ENCODE measurements at places on chromosomes 2 and 18.

GRCh38 chr18:22667616-22668422 is 250.1 kb upstream of the CTAGE1 start:
- no peak for DNase-seq

DNA sequence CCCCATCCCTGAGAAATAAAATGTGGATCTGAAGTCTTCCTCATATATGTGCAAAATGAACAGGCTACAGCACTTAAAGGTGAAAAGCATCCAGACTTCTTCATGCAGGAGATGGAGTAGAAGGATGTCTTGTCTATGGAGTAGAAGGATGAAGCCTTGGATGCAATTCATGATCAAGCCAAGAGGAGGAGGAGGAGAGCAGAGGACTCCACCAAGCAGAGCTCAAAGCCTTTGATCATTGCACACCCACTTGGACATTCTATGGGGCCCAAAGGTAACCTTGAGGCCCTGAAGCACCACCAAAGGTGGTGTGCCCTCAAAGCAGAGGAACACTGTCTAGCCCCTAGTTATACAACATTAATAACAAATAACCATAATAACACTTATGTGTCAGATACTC is 17.3 kb downstream of the ACMSD start:
- no peak for DNase-seq

DNA sequence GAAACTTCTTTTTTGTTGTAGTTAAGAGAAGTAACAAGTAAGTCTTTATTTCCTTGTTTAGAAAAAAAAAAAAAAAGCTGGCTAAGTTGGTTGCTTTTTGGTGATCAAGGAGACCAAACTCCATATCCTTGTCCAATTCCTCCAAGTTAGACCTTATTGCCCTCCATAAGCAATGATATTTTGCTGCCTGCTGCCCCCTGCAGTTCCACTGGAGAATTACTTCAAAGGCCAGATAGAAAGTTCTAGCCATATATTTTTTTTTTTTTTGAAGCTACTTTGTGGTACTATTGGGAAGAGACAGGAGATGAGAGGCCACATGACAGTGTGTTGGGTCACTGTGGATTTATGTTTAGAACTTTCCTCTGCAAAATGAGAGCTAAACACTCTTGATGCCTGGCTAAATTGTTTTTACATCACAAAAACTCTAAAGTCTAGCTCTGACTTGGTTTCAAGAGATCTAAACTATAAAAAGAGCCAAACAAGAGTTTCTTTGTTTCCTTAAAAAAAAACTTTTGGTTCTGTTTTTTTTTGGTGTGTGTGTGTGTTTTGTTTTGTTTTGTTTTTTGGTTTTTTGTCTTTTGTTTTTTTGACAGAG is 80.7 kb upstream of the RASGRP3 start:
- DNase-seq = peak; percentile 54

GRCh38 chr2:151886241-151886640 is 58.0 kb upstream of the ARL5A start:
- DNase-seq = no peak

DNA sequence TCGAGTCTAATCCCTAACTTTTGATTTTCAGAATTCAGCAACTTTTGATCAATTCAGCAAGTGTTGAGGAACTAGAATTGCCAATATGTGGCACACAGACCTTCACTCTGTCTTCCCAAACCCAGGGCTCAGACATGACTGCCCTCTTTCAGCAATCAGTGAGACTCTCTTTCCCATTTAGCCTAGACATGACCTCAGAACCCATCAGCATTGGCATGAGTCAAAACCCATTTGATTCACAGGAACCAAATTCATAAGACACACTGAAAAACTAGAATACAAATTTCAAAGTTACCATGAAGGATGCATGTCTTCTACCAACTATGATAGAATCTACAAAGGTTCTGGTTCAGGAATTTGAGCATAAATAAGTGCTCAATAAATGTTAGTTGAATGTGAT is 113.6 kb upstream of the MAP3K20 start:
- no peak for DNase-seq

DNA sequence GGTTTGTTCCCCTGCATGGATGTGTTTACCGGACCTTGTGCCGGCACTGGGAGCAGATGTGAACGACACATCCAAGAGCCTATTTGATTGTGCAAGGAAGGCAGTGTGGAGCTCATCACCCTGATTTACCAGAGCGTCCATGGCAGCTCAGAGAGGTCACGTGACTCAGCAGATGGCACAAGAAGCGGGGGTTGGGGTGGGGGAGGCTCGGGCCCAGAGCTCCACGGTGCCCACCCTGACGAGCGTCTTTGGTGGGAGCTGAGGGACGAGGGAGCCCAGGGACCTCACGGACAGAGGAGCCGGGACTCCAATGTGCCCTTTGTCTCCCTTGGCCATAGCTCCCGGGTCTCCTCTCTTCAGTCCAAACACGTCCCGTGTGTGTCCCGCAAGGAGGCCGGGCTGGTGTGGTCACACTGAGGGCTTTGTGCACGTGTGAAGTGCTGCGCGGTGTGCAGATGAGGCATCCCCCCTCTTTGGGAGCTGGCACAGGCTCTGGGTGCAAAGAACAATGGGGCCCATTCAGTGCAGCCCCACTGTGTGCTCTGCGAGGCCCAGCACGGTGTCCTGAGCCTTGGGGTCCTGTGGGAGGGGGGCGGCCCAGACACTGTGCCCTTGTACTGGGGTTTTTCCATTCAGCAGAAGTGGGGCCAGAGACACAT is 15.5 kb downstream of the KCNIP3 start:
- no peak for DNase-seq

DNA sequence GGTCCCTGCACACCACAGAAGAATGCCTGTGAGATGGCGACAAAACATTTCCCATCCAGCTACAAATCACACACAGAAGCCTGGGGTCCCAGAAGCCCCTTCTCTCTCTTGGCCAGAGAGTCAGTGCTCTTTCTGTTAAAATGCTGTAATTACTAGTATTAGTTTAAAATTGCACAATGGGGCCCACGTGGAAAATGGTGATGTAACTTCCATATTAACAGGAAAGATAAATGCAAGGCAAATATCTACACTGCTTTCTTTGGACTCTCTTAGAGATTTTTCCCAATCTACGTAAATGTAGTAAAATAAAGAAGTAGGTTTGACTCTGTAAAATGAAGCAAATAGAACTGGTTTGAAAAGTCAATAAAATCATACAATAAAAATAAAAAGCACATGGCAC is 113.9 kb upstream of the TFCP2L1 start:
- no peak for DNase-seq

- no peak for DNase-seq
Observed at GRCh38 chr2:78218066-78218465, 695.9 kb upstream of the LRRTM4 start.

DNA sequence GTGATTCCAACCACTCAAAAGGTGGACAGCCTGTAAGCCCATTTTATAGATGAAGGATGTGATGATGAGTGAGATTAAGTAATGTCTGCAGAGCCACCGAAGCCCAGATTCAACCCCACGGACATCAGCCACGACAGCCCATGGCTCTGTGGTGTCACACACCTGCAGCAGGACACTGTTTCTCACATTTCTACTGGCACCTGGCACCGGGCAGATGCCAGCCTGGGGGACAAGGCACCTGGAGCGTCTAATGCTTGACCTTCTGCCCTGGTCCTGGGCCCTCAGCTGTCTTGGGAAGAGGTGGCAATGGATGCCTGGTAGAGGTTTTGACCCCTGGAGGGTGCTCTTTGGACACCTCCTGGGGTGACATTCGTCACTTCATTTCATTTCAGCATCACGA is 176.3 kb downstream of the ANAPC1 start:
- DNase-seq = no peak

DNA sequence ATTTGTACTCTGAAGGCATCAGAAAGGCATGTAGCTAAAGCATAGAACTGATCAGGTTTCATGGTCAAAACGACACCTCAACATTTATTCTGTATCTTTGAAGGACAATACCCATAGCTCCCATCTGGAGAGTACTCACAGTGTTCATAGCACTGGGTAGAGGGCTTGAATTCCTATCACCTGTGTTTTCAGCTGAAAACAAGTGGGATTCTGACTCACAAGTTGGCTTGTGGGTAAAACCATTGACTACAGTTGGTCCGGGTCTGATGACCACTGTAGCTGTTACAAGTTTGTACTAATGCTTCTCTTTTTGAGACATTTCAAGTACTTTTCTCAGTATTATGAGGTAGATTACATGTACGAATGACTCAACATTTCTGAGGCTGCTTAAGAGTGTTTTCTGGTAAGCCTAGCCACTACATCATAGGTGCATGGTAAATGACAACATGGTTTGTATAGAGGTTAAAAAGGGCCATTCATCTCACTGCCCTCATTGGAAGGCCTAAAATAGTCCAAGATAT is 68.6 kb upstream of the PELI1 start:
- no peak for DNase-seq

DNA sequence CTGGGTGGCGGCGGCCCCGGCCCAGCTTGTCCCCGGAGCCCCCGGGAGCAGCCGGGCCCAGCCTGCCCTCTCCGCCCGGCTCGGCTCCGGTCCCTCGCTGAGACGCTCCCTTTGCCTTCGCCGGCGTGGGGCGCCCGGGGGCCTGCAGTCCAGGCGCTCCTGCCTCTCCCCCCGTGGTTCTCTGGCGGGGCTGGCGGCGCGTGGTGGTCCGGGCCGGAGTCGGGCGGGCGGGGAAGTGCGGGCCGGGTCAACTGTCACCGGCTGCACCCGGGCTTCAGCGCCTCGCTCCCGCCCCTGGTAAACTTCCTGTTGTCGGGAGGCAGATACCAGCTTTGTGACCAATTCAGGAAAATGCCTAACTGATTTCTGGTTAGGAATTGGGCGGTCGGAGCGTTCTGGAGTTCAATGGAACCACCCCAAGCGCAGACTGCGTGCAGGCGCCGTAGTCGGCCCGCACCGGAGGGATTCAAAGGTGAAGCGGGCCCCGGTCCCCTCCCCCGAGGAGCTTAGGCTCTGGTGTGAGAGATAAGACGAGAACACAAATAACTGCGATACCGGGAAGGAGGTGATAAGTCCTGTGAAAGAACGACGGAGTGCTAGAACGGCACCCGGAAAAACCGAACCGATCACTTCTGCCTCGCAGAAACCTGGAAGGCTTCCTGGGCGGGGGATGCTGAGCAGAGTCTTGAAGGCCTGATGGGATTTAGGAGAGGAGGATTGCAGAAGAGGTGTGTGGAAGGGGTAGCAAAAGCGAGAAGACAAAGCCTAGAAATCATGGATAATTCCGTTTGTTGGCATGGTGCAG is 891 bp downstream of the CAB39 start:
- peak; percentile 69 for DNase-seq

DNA sequence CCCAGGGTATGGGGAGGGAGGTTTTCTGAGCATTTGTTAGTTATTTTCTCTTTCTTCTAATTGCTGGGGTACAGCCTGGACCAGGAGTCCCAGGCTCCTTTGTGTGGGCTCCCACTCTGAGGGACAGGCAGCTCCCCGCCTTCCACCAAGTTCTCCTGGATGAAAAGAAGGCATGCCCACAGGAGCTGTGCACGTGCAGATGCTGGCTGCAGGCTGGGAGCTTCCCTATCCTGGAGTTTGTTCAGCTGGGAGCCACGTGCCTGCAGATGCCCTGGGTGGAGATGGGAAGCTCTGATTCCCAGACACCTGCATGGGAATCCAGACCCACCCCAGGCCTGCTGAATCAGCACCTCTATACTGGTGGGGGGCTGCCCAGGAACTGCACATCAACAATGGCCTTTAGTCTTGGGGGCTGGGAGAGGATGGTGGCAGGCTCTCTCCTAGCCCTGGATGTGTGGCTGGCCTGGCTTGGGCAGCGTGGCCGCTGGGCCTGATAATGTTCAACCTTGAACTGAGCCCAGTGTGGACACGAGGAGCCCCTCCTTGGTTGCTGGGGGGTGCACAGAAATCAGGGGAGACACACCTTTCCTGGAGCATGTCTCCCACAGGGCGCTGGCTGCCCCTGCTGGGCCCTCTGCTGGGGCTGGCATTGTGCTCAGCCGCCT is 233.6 kb upstream of the HS6ST1 start:
- no peak for DNase-seq

DNA sequence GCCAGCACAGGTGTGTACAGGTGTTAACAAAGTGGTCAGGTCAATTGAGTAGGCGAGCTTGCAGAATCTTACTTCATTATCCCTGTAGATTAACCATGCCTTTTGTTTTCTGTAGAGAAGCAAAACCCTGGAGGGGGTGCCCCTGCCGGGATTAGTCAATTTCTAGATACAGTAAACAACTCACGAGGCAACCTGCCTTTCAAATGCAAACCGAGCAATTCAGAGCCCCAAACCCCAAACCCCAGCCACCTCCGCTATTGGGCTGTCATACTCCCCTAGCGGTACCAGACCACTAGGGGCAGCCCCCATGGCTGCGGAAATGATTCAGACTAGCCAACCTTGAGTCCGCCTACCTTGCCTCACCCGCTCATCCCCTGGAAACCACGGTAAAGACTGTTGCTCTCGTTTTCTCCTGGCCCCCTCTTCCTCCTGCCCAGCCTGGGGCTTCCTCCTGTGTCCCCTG is 61.4 kb upstream of the KIF5C start:
- DNase-seq = peak; percentile 38

DNA sequence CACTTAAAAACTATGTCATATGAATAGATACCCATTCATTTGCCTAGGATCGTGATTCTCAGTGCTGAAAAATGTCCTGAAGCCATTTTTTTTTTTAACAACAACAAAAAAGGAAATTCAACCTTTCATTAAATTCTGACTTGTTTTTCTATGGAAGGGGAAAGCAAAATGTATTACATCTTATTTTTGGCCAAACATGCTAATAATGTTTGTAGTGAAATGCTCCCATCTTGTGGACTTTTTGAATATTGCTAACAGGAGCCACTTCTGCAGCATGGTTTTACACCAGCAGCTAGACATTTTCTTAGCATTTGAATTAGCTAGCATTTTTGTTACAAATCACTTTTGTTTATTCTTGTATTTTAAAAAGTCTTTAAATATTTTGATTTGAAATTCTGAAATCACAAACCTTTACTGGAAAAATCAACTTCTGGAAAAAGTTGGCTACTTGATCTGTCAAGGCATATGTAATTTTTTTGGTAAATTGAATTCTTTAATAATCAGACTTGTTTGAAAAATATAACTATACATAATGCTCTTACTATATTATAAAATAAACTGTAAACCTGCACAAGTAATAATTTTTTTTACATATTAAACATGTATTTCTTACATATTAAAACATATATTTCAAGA is 75.8 kb downstream of the KIDINS220 start:
- DNase-seq = no peak

- DNase-seq = no peak
Observed at GRCh38 chr18:42429196-42429595, 474.2 kb downstream of the PIK3C3 start.

DNA sequence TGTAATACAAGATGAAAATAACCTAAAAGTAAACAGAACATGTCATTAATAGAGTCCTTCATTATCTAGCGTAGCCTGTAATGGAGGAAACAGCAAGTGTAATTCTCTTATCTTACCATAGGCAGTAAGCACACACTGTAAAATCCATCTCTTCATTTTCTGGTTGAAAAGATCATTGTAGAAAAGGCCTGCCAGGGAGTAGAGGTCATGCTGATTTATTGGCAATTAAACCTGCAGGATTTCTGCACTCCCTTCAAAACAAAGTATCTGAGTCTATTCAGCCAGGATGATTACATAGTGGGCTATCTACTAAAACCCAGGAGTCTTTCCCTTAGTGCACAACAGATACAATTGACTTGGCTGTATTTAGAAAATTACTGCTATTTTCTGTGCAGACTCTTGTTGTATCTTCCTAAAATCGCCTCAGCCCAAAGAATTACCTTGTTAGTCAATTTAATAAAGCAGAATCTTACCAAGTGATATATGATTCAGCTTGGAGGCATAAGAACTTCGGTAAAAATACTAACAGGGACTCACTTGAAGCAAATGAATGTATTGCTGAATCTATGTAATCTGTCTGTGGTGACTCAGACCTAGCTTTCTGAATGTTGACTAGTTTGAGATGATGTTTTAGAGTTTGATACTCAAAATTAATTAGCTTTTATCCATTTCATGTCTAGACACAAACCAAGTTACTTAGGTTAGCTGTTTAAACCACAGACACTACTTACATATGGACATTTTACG is 250.4 kb upstream of the STON1 start:
- DNase-seq = no peak
